ENCODE measurements at places on chromosomes 7 and 10. TPM values are rescaled to one million over a fixed set of nuclear protein-coding genes. Genes with fewer than 3 reads are reported as not detected.

SMIM30 gene
- 102 TPM for polyA plus RNA-seq

CYP17A1 gene
- 11.6 TPM for polyA plus RNA-seq

SLC13A4 gene
- polyA plus RNA-seq: not detected

NEURL1 gene
- polyA plus RNA-seq: 1.2 TPM

ZNF853 gene
- 3.4 TPM for polyA plus RNA-seq

CREB3L2 gene
- polyA plus RNA-seq: 18.5 TPM

MAP3K8 gene
- polyA plus RNA-seq: 6.7 TPM

PLEKHA1 gene
- polyA plus RNA-seq: 19.5 TPM

DNA sequence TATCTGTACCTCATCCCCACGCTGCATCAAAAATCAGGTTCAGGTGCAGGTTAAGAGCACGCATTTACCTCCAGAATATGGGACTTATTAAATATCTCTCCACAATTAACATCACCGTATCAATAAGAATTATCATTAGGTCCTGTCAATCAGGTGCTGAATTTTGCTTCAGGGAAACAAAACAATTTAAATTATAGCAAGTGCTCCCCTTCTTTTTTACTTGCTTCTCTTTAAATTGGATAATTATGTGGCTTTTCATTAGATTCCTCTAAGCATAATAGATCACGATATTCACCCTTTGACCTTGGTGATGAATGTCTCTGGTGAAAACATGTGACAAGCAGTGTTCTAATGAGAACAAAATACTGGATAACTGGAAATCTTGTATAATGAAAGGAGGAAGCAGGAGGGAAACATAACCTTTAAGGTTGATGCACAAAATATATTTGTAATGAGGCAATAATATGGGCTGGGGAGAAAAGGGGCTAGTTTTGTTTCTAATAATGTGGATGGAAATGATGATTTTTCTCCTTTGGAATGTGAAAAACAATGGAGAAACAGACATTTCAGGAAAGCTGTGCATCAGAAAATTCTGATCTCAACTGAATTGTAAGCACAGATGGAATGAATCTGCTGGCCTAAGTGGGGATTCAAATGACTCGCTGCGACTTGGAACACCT lies 166.9 kb downstream of the SNX10 start:
- DNase-seq: no peak

GRCh38 chr10:14584661-14585060 lies 190.0 kb downstream of the FAM107B start:
- no peak for DNase-seq

DNA sequence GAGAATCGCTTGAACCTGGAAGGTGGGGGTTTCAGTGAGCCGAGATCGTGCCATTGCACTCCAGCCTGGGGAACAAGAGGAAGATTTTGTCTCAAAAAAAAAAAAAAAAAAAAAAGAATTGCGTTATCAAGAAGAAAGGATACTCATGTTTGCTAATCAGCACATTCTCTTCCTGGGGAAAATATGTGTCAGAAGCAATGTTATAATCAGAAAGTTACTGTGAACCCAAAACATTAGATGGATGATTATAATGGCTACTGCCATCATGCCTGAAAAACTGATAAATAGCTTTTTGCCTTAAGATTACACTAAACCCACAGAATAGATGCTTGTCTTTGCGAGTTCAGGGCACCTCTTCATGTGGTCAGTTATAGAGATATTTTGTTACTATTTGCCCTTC lies 24.3 kb upstream of the GNAI1 start:
- no peak for DNase-seq

DNA sequence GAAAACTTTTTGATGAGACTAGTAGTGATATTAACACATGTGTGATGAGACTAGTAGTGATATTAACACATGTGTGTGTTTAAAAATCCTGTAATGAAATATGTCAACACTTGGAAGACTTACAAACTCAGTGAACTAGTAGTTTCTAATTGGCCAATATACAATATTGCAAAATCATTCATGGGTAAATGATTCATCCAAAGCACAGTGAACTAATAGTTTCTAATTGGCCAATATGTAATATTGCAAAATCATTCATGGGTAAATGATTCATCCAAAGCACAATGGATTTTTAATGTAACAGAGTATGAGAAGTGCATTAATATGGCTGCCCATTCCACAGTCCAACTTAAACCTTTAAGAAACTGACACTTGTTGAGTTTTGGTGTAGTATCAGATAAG lies 77.8 kb downstream of the ATAD1 start:
- DNase-seq: no peak

DNA sequence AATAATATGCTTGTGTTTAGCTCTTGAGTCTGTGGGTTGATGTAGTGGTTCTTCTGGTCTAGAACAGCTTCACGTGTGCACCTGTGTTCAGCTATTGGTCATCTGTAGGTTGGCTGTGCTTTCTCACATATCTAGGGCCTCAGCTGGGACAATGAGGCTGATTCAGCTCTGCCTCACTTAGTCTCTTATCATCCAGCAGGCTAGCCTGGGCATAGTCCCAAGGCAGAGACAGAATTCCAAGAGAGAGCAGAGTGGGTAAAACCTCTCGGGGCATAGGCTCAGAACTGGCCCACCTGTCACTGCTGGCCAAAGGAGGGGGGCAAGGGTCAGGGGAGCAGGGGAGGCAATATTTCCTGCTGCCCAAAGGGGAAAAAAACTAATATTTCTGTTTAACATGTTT lies 32.0 kb upstream of the MXI1 start:
- no peak for DNase-seq

DNA sequence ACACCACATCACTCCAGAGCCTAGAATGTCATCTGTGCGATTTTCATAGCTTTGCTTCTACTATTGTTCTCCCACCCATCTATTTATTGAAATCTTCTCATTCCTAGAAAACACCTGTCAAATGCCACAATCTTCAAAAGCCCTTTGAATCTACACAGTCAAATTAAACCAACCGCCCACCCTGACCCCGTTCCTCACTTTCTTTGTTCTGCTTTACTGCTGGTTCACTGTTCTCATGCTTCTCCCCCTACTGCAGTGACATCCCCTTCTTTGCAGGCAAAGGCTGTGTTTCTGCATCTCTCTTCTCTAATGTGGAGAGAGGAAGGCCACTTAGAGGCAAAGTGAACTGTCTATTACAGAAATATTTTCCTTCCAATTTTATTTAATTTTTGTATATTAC lies 152.4 kb upstream of the NEBL start:
- no peak for DNase-seq

DNA sequence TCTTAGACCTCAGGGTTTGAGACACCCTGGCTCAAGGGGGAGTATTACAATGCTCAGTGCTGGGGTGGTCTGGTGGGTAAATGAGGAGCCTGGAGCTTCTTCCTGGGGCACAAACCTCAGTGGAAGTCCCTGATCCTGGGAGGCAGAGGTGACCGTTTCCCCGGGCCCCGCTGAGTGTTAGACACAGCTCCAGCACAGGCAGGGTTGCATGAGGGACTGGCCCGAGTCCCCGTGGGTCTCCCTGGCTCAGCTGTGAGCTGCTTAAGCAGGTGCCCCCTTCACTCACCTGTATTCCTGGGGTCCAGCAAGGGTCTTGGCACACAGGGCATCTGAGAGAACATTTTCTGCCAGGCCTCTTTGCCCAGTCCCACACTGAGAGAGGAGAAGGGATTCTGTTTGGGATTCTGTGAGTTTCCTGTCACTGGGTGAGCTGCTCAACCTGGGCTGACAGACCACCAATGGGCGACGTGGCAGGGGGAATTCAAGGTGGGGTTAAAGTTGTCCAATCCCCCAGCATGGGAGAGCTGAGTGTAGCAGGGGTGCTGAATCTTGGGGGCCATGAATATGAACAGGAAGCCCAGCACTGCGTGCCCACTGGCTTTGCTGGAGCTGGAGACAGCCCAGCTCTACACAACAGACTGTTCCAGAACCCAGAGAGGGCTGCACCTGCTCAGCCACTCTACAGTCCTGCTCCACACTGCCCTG lies 29.9 kb downstream of the DDIT4 start:
- no peak for DNase-seq

DNA sequence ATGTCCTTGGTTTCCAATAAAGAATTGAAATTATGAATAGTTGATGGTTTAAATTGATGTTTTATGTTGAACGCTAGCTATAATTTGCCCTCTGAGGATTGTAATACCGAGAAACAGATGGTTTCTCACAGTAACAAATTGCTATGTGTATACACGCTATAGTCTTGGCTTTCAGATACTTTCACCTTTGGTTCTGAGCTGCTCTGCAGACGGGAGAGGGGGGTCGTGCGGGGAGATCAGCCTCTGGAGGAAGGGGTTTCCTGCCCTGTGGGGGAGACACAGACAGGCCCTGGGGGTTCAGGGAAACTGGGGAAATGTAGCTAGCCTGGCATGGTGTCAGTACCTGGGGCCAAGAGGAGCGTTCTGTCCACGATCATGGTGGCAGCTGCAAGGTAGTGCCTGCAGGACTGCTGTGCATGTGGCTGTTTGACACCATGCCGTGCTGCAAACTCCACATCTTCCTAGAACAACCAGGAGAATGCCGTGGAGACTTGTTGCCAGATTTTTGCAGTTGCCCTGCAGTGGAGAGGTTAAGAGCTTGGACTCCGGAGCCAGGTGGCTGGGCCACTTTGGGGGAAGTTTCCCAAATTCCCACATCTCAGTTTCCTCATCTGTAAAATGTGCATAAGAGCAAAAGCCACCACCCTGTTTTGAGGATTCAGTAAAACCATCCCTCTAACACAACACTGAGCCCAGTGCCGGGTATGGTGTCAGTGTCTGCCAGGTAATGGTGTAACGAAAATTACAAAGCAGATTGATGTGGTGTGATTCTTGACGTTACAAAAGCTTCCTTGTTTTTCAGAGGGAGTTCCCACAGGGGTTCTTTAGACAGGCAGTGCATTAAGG lies 167.9 kb downstream of the CUX1 start:
- DNase-seq: no peak

- no peak for DNase-seq
These were observed 17.2 kb downstream of the ZNF488 start for GRCh38 chr10:47366731-47367460.

GRCh38 chr10:109770663-109771062 lies 152.6 kb downstream of the XPNPEP1 start:
- no peak for DNase-seq

DNA sequence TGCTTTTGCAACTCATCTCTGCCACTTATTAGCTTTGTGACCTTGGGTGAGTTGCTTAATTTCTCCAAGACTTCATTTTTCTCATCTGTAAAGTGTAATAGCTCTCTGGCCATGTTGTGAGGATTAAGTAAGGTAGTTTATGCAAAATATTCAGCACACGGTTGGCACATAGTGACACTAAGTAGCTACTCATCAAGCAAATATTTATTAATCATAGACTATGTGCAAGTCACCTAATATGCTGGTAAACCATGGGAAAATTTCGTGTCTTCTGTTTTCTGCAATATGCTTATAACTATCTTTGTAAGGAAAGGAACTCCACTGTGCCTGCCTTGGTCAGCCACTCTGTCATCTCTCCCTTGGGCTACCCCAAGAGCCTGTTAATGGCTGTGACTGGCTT lies 50.3 kb upstream of the EGR2 start:
- DNase-seq: no peak

- no peak for DNase-seq
These were observed 178.3 kb downstream of the DYNC1I1 start for GRCh38 chr7:95950698-95951097.

DNA sequence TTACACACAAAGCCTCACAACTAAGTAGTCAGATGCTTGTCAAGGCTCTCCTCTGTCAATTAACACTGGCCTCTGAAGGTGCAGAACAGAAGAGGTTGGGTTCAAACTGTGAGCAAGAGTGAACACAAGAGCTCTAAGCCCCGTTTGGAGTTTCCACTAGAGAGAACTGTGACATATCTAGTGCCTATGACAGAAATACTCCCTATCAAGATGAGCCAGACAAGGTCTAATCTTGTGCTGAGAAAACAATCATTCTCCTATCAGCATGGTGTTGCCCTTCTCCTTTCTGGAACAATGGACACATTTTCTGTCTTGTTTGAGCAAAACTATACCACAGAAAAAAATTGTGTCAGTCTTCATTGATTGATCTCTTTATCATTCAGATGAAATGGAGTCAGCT lies 62.4 kb upstream of the CCDC71L start:
- DNase-seq: no peak

GRCh38 chr7:47946581-47947354 lies 1.5 kb downstream of the PKD1L1 start:
- DNase-seq: no peak

DNA sequence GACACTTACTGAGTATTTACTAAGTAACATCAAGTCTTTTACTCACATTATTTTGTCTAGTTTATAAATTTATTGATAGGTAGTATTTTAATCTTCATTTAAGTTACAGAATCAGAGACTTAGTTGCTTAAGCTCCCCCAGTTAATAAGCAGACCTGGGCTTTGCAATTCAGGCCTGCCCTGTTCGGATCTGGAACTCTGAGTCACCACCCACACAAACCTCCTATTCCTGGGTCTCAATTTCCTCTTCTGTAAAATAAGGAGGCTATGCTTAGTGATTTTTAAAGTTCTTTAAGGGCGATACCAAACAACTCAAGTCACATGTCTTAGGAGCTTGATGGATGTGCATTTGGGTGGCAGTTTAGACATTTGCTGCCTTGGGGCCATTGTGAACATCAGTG lies 3.5 kb upstream of the MGAM start:
- no peak for DNase-seq

GRCh38 chr7:17070231-17070708 lies 188.5 kb upstream of the AGR3 start:
- no peak for DNase-seq

GRCh38 chr7:50598460-50599343 lies 33.5 kb upstream of the DDC start:
- DNase-seq: no peak

DNA sequence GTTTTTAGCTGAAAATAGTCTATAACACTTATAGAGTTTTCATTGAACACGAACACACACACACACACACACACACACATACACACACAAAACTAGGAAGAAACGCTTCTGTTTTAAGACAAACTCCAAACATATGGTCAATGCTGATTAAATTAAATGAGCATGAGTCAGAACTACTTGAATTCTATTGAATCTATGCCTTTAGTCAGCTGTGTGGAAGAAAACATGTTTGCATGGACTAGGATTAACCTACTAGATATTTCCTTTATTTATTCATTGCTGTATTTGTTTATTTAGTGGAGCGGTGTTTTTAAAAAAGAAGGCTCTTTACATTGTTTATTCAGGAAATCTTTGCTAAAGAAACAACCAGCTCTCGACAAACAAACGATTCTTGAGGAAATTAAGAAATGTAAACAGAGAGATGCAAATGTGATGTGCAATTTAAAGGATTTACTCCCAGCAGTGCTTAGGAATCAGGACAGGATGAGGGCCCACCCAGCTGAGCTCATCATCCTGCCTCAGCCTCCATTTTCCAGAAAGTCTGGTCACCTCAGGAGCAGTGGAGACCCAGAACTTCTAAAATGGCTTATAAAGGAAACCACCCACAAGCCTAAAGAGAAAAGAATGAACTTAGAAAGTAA lies 83.2 kb downstream of the PDE1C start:
- DNase-seq: no peak

Data from kidney (tissue), 22 donors.